Activated T-cell treated with anti-CD3 and anti-CD28 coated beads, Interleukin-2, amount 50 U/mL, for 24 hours (primary cell): ENCODE measurements at places on chromosomes 4 and X.

- no peak for DNase-seq
Measured at GRCh38 chrX:63713526-63713925, 71.5 kb downstream of the ARHGEF9 start.

DNA sequence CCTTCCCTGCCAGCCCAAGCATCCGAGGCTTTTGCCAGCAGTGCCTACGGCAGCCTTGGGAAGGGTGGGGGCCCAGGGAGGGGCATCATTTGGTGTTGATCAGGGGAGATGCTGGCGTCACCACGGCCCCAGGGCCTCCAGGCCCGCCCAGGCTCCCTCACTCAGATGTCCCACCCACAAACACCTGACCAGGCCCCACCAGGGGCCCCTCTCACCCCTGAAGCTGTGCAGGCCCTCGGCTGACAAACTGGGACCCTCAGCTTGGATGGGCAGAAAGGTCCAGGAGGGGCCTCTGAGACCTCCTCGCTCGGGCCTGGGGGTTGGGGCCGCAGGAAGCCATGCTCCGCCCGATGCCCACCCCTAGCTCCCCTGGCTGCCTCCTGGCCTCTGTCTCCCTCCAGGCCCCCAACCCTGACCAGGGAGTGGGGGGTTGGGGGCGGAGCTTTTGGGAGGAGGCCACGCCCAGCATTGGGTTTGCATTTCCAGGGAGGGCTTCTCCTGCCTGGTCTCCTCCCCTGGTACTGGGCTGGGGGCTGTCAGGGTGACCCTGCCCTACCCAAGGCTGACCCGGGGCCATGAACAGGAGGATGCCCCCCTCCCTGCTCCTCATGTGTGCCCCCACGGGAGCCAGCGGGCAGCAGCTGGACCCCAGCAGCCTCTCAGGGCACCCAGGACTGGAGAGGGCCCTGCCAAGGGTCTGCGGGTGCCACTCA is 33.4 kb upstream of the SPON2 start:
- DNase-seq, result peak; percentile 29

DNA sequence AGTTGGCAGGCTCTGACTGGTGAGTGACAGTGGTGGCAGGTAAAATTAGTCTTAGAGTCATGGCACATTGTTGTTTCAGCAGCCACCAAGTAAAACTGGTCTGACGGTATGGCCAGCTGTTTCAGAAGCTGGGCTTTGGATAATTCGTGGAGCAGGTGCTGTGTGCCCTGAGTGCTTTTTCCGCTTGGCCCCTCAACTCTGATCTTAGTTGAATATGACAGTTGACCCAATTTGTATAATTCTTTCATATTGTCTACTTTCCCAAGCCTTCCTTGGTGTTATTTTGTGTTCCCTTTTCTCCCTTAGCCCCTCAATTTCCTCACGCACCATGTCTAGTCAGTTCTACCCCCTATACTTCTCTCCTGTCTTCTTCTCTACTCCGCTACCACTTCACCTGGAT is 32.0 kb downstream of the CDS1 start:
- no peak for DNase-seq

GRCh38 chrX:5976332-5976731 is 252.3 kb downstream of the NLGN4X start:
- no peak for DNase-seq

DNA sequence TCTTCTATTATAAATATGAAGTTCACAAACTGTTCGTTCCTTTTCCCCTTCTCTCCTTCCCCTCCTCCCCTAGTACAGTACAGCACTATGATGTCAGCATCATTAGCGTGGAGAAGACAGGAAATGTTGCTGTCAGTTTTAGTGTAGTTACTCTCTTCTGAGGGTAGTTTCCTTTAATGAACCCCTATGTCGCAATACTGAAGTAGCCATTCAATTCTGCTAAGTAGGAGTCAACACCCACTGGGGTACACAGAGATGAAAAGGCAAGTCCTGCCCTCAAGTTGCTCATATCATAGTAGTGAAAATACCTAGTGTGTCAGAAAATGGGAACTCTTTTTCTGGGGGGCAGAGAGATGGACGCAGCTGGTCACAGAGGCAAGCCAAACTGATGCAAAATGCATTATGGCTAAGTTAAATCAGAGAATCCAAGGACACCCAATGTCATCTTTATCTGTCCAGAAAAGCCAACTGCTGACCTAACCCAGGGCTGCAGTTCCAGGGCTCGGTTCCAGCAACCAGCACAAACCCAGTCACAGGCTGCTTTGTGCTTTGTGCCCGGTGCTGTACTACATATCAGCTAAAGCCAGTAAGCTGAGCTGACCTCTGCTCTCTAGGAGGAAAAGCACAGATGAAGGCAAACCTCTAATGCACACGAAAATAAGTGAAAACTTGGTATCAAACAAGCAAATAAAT is 31.5 kb downstream of the GRIA3 start:
- no peak for DNase-seq

- no peak for DNase-seq
Measured at GRCh38 chrX:17456526-17456925, 81.5 kb downstream of the NHS start.

- DNase-seq, result no peak
Measured at GRCh38 chr4:141004823-141005222, 128.4 kb downstream of the RNF150 start.

GRCh38 chrX:149527705-149528104 is 13.1 kb upstream of the EOLA1 start:
- DNase-seq, result no peak

GRCh38 chrX:35016051-35016450 is 73.5 kb downstream of the FAM47B start:
- no peak for DNase-seq

- DNase-seq, result no peak
Measured at GRCh38 chrX:74232859-74233258, 71.1 kb upstream of the ZCCHC13 start.

GRCh38 chrX:41293269-41293668 is 40.7 kb upstream of the DDX3X start:
- DNase-seq, result no peak

- DNase-seq, result no peak
Measured at GRCh38 chrX:69504626-69505612, 793 bp downstream of the NALF2 start.

DNA sequence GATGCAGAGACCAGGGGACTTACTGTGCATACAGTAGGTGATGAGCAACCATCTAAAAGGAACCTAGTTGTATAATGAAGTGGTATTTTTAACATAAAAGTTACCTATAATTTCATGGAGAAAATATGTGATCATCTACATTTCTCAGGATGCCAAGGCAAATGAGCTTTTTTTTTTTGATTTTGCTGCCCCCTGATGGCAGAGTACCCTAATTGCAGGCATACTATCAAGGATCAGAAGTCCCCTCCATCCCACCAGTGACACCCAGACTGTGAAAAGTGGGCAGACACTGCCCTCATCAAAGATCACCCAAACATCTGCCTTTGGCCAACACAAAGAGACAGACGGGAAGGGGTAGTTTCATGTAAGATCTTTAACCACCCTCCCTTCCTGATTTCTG is 9.6 kb upstream of the ABLIM2 start:
- DNase-seq, result no peak

DNA sequence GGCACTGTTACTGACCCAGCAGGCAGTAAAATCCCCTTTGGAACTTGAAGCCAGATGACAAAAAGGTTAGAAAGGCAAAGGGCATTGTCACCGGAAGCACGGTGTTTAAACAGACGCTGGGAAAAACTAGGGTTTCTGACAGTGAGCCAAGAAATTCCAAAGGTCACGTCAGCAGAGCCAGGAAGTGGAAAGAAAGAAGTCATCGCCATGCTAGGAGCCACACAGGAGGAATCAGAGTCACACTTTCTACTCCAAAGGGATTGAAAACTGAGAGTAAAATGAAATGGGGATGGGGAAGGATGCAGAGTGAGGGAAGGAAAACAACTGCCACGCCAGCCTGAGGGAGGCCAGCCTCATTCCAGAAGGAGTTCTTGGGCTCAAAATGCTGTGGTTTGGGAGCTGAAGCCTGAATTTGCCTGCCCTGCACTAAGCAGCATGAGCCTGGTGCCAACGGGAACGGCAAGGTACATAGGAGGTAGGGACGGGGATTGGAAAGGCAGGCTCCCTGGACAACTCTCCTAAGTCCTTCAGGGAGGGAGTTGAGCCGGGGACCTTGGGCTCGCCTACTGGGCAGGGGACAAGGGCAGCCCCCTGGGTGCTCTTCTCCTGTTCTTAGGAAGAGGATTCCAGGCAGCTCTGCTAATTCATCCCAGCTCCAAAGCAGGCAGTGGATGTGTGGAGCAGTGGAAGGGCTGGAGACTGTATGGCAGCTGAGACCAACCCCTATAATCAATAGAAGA is 66.8 kb downstream of the SOWAHB start:
- DNase-seq, result no peak

GRCh38 chr4:152847376-152847775 is 67.6 kb downstream of the ARFIP1 start:
- DNase-seq, result no peak
